ENCODE measurements at places on chromosomes 2 and 18. TPM values are rescaled to one million over a fixed set of nuclear protein-coding genes. Genes with fewer than 3 reads are reported as not detected.
A peak's percentile ranks its signal among the peaks of the same experiment; 100 is the strongest.

Gene LAPTM4A
- 155 TPM for total RNA-seq

Gene ALPI
- not detected for total RNA-seq

Gene PIAS2
- 14.4 TPM for total RNA-seq

Gene SIX2
- not detected for total RNA-seq

Gene FHOD3
- total RNA-seq: 3.1 TPM

- no peak for DNase-seq
Measured at GRCh38 chr2:69943000-69943842, 18.2 kb downstream of the ASPRV1 start.

DNA sequence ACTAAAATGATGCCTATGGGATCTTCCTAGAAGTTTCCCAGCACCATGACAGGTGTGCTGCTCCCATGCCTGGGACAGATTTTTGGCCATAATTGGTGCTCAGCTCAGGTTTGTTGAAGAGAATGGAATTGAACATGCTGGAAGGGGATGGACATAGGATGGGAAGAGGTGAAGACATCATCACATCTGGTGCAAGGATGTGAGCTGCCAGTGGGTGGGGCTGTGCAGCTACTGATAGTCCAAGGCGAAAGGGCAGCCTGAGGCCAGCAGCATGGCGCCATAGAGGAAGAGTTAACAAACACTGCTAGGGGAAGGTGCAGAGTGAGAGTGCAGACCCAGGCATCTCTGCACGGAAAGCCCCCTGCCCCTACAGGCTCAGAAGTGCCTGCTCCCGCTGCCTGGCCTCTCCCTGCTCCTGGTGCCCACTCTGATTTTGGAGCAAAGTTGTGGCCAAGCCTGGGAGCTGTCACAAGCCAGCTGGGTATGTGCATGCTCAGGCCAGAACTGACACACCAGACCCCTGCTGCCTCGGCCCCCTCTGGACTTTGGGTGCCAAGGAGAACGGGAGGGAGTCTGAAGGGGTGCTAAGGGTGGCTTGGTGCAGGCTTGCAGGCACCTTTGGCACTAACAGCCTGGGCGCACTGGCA, 178.6 kb downstream of the ZBTB7C start:
- DNase-seq: peak; percentile 34

DNA sequence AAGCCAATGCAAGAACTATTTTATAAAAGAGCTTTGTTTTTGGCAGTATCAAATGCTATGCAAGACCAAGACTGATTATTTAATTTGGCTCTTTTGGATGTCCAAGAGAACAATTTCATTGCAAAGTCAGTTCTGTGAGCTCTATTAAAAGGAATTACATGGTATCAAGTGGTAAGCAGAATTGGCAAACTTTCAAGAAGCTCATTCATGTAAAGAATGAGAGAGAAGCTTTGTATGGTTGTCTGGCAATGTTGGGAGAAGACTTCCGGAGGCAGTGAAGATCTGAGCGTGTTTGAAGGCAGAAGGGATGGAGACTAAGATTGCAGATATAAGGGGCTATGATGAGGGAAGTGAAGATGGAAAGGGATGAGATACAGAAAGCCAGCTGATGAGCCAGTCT, 49.6 kb downstream of the CPS1 start:
- DNase-seq: peak; percentile 18

- DNase-seq: no peak
Measured at GRCh38 chr2:16615687-16616615, 49.7 kb downstream of the CYRIA start.

All from fibroblast of lung (primary cell).